ENCODE measurements at places on chromosomes 7 and 10. TPM values are rescaled to one million over a fixed set of nuclear protein-coding genes. Genes with fewer than 3 reads are reported as not detected.

GRCh38 chr7:22117222-22117621, 171.5 kb upstream of the CDCA7L start:
- no peak for DNase-seq

DNA sequence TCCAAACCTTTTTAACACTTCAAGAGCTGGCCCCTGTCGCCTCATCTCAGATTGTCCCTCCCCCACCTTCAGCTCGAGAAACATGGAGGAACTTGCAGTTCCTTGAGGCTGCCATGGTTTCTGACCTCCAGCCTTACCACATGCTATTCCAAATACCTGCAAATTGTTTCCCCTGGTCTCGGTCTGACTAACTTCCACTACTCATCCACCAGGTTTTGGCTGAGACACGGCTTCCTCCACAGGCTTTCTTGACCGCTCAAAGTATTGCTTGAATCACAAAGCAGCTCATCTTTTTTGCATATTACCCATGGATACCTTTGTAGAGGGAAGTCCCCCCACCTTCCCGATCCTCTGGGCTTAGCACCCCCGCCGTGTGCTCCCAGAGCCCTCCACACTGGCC, 5.2 kb upstream of the SAMD8 start:
- no peak for DNase-seq

GRCh38 chr10:6423413-6424170, 156.5 kb downstream of the PRKCQ start:
- no peak for DNase-seq

DNA sequence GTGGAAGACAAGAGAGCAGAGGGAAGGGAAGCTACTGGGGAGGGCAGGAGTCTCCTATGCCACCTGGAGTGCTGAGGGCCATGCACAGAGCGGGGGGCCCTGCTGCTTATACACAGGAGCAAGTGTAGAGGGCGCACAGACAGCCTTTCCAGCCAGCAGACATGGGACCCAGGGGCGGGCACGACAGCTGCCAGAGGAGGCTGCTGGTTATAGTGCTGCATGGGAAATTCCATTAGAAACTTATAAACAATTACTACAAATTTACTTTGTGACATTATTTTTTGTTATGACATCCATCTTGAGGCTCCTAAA, 90.5 kb downstream of the WDFY4 start:
- DNase-seq = no peak

DNA sequence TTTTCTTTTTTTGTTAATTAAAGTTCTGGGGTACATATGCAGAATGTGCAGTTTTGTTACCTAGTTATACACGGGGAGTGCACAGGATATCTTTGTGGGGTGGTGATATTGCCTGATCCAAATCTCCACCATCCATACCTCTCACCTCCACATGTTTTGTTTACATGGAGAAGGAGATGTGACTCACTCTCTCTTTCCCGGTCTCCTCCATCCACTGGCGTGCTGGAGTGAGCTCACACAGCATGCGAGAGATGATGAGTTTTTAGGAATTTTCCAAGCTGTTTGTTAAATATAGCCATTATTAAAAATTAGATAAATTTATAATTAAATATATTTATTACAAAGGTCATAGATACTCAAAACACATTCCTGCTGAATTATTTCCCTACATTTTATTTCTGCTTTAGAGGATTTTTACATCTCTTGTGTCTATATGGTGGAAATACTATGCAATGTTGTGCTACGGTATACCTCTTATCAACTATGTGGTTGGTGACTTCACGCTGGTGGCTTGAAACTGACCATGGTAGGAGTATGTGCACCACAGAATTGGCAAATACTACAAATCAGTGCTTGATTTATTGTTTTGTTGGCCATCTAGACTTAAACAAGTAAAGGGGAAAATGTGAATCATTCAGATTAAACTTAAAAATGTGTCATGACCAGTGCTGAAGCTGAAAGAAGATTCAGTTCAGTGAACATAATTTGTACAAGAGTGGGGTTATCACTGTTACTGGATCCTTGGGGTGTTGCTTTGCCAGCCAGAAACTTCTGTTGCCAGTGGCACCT, 107.9 kb upstream of the FAM180A start:
- no peak for DNase-seq

DNA sequence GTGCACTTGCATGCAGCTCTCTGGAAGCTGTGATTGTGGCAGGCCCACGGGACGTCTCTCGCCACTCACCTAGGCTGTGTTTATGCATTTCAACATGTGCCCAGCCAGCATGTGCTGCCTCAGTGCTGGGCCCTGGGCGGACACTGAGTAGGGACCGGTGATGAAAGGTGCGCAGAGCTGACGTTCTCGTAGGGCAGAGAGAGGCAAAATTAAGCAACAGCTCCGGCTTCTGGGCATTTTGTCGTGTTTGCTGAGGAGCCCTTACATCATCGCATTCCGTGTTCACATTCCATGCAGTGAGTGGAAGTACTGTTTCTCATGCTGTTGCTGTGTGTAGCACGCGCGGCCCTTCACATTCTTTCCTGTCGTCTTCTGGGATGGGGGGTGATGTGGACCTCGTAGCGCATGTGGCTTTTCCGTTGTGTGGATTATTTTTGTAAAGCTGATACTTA, 50.5 kb downstream of the PRF1 start:
- DNase-seq = no peak

Gene NAT16
- polyA plus RNA-seq = not detected

Gene INMT
- polyA plus RNA-seq = not detected

Gene GIMAP4
- 2.2 TPM for polyA plus RNA-seq

Gene TUBB8
- polyA plus RNA-seq = 0.43 TPM

Gene CPED1
- 0.82 TPM for polyA plus RNA-seq
